ENCODE measurements at places on chromosomes 12 and 14. TPM values are rescaled to one million over a fixed set of nuclear protein-coding genes. Genes with fewer than 3 reads are reported as not detected.
A peak's percentile ranks its signal among the peaks of the same experiment; 100 is the strongest.

DNA sequence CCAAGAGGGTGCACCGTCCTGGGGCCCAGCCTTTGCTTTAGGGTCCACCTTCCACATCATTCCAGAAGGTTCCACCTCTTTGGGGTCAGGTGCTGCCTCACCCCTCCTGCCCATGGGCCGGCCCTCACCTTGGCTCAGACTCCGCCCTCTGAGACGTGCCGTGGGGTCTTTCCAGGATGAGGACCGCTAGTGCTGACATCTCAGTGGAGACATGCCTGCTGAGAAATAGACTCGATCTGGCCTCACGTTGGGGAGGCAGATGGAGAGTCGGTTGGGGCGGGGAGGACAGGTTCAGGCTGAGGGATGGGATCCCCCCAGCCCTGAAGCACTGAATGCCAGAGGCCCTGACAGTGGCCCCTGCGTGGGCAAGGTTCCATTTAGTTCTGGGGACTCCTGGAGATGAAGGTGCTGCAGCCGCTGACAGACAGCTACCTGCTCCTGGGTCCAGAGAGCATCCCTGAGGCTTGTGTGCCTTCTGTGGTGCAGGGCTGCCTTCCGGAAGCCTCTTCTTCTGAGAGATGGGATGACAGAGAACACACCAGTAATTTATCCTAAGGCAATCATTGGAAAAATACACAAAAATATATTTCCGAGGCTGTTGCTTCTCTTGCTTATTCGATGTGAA lies 185.3 kb downstream of the KIF26A start:
- no peaks in the 10 kb centered on the region for H3K4me1 ChIP-seq
- no peak for DNase-seq
- no peak overlapping the region for H3K27ac ChIP-seq
- H3K4me3 ChIP-seq: no peak overlapping the region
- H3K36me3 ChIP-seq: no peaks in the 10 kb centered on the region

GRCh38 chr14:48580692-48581091 lies 905.3 kb upstream of the MDGA2 start:
- no peak overlapping the region for H3K27ac ChIP-seq
- no peak overlapping the region for H3K4me3 ChIP-seq
- H3K4me1 ChIP-seq: no peaks in the 10 kb centered on the region
- DNase-seq: no peak

DNA sequence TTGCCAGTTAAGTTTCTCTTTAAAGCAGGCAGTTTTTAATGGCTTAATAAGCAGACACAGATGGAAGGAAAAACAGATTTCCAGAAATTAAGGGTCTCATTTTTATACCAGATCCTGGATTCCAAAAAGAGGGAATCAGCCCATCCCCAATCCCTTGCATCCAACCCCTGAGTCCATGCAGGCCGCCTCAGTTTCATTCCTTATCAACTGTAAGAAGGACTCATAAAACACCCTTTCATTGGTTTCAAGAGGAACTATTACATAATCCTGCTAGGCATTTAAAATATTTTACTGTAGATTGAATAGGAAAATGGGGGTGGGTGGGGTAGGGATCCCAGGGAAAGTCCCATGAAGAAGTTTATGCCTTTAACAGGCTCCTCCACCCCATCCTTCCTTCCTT lies 9.4 kb downstream of the CCDC184 start:
- H3K4me3 ChIP-seq: no peak overlapping the region
- no peaks in the 10 kb centered on the region for H3K36me3 ChIP-seq
- H3K27me3 ChIP-seq: no peaks in the 10 kb centered on the region
- H3K27ac ChIP-seq: peak overlapping the region; percentile 41
- DNase-seq: no peak
- peaks cover 91% of the 10 kb centered on the region for H3K4me1 ChIP-seq

GRCh38 chr14:71610149-71610548 lies 322.1 kb upstream of the RGS6 start:
- no peaks in the 10 kb centered on the region for H3K4me1 ChIP-seq
- DNase-seq: no peak
- no peak overlapping the region for H3K4me3 ChIP-seq
- H3K36me3 ChIP-seq: no peaks in the 10 kb centered on the region

GRCh38 chr14:24171422-24172260 lies at the start of gene REC8:
TSS of gene REC8 (plus strand) at chr14:24172080. CDS start at chr14:24172553, 473 bp downstream.
- H3K27ac ChIP-seq: no peak within 1 kb of the TSS
- no peaks in the 10 kb centered on the region for H3K27me3 ChIP-seq
- H3K4me3 ChIP-seq: peak within 1 kb of the TSS; percentile 27
- DNase-seq: no peak

DNA sequence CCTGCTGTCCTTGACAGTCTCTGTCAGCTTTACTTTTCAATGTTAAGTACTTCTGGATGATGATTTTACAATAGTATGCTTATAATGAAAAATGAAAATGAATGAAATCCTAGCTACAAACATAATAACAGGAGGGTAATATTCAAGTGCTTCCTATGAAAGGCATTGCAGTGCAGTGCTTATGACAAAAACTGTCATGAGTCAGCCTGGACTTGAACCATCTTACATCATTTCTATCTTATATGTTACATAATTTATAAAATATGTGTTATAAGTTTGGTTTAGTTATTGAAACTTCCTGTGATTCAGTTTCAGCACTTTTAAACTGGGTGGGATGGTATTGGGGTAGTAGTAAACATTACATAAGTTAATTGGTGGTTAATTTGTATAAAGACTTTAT lies 451.7 kb downstream of the TMEM117 start:
- H3K4me3 ChIP-seq: no peak overlapping the region
- no peak overlapping the region for H3K27ac ChIP-seq
- no peaks in the 10 kb centered on the region for H3K36me3 ChIP-seq
- H3K4me1 ChIP-seq: no peaks in the 10 kb centered on the region
- H3K27me3 ChIP-seq: no peaks in the 10 kb centered on the region
- DNase-seq: no peak

DNA sequence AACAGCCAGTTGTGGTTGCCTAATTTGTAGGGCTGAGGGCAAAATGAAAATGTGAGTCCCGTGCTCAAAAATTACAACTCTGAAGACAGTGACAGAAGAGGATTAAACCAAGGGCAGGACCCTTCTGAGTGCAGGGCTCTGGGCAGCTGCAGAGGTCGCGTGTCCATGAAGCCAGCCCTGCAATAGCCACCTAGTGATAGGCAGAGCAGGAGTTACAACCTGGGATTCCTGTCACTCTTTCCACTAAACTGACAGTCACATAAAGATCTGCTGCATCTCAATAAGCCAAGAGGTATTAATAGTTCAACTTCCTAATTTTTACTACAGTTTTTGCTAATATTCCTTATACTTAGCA lies 94.1 kb downstream of the SLC2A13 start:
- H3K27me3 ChIP-seq: no peaks in the 10 kb centered on the region
- no peaks in the 10 kb centered on the region for H3K4me1 ChIP-seq
- no peak overlapping the region for H3K27ac ChIP-seq
- H3K36me3 ChIP-seq: no peaks in the 10 kb centered on the region
- DNase-seq: no peak
- no peak overlapping the region for H3K4me3 ChIP-seq

- no peaks in the 10 kb centered on the region for H3K36me3 ChIP-seq
- peak overlapping the region; percentile 99 for H3K27ac ChIP-seq
- DNase-seq: no peak
- peak overlapping the region; percentile 97 for H3K4me3 ChIP-seq
Measured at GRCh38 chr12:2877953-2878732, 1.1 kb downstream of the RHNO1 start.

GRCh38 chr12:13100882-13101769 lies 2.3 kb downstream of the GSG1 start:
- peak overlapping the region; percentile 55 for H3K4me3 ChIP-seq
- no peaks in the 10 kb centered on the region for H3K27me3 ChIP-seq
- DNase-seq: peak; percentile 57
- peaks cover 14% of the 10 kb centered on the region for H3K4me1 ChIP-seq
- no peaks in the 10 kb centered on the region for H3K36me3 ChIP-seq
- peak overlapping the region; percentile 98 for H3K27ac ChIP-seq

GRCh38 chr12:102954134-102954533 lies 3.3 kb upstream of the ASCL1 start:
- no peak for DNase-seq
- no peak overlapping the region for H3K27ac ChIP-seq
- no peak overlapping the region for H3K4me3 ChIP-seq
- H3K27me3 ChIP-seq: peaks cover 38% of the 10 kb centered on the region
- H3K36me3 ChIP-seq: no peaks in the 10 kb centered on the region
- peaks cover 36% of the 10 kb centered on the region for H3K4me1 ChIP-seq

DNA sequence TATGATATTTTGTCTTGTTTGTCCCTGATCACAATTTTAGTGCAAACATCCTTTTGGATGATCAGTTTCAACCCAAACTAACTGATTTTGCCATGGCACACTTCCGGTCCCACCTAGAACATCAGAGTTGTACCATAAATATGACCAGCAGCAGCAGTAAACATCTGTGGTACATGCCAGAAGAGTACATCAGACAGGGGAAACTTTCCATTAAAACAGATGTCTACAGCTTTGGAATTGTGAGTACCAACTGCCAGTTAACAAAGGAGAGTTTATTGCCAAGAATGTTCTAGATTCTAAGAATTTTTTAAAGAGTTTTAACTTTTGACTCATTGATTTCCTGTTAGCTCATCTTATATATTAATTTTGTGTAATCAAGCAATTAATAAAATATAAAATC lies 55.4 kb downstream of the IRAK3 start:
- H3K4me3 ChIP-seq: no peak overlapping the region
- no peaks in the 10 kb centered on the region for H3K27me3 ChIP-seq
- H3K36me3 ChIP-seq: no peaks in the 10 kb centered on the region

GRCh38 chr14:81144824-81145603 lies 75.7 kb downstream of the GTF2A1 start:
- H3K27me3 ChIP-seq: no peaks in the 10 kb centered on the region
- no peak overlapping the region for H3K4me3 ChIP-seq
- H3K36me3 ChIP-seq: no peaks in the 10 kb centered on the region
- H3K27ac ChIP-seq: peak overlapping the region; percentile 69

- no peak for DNase-seq
- no peak overlapping the region for H3K4me3 ChIP-seq
- no peaks in the 10 kb centered on the region for H3K36me3 ChIP-seq
- no peak overlapping the region for H3K27ac ChIP-seq
Measured at GRCh38 chr14:19878029-19878642, 3.2 kb downstream of the OR4K2 start.

GRCh38 chr12:131773582-131774221 lies 54.5 kb upstream of the MMP17 start:
- H3K36me3 ChIP-seq: peaks cover 82% of the 10 kb centered on the region
- H3K27ac ChIP-seq: no peak overlapping the region
- no peak overlapping the region for H3K4me3 ChIP-seq
- no peak for DNase-seq
- no peaks in the 10 kb centered on the region for H3K4me1 ChIP-seq
- no peaks in the 10 kb centered on the region for H3K27me3 ChIP-seq

DNA sequence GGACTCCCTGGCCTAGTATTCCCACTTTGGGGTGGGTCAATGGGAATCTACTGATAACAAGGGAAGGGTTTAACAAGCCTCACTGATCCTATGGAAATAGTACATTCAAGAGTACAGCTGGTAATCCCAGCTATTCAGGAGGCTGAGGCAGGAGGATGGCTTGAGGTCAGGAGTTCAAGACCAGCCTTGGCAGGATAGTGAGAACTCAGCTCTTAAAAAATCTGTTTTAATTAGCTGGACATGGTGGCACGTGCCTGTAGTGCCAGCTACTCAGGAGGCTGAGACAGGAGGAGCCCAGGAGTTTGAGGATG lies 4.5 kb downstream of the POMT2 start:
- no peak for DNase-seq
- no peak overlapping the region for H3K27ac ChIP-seq
- no peak overlapping the region for H3K4me3 ChIP-seq

DNA sequence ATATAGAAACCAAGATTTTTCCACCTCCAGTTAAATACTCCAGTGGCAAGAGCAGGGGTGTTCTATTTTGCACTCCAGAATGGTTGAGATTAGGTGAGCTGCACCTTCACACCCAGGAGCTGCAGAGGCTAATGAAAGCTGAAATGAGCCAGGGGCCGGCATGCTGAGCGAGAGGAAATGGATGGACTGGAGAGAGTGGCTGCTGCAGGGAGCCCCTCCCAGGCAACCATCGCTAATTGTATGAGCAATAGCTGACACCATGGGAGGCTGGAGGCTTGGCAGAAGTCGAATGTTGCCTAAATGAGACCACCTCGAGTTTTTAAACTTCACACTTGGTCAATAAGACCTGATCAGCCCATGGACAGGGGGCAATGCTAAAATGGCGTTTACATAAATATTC lies 301.8 kb upstream of the TMPO start:
- no peaks in the 10 kb centered on the region for H3K4me1 ChIP-seq
- no peak for DNase-seq
- H3K36me3 ChIP-seq: no peaks in the 10 kb centered on the region
- H3K27me3 ChIP-seq: no peaks in the 10 kb centered on the region
- H3K4me3 ChIP-seq: no peak overlapping the region

DNA sequence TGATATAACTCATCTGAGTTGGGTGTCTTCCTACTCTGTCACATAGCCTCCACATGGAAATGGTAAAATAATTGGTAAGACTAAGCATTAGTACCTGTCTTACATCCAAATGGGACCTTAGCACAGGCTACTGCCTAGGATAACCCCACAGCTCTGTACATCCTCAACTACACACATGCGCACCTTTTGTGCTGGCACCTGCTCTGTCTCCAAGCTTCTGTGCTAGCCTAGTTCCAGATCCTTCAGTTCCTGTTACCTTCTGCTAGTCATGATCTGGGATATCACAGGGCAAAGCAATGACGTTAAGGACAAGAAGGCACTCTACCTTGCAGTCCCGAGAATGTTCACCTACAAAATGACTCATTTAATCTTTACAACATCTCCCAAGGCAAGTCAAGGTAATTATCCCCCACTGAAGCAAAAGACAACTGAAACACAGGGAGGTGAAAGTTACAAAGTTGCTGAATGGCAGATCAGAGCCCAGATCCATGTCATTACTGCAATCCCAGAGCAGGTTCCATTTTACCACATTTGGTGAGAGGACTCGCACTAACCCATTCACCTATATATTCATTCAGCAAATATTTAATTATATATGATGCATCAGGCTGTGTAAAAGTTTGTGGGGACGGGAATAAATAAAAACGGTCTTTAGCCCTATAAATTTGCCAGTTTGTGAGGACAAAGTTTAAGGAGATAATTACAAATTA lies 61.7 kb downstream of the PPM1H start:
- no peak for DNase-seq
- H3K4me1 ChIP-seq: no peaks in the 10 kb centered on the region
- H3K27me3 ChIP-seq: no peaks in the 10 kb centered on the region

GRCh38 chr12:2924019-2924418 lies 33.3 kb downstream of the TULP3 start:
- no peak overlapping the region for H3K4me3 ChIP-seq
- H3K27ac ChIP-seq: no peak overlapping the region
- H3K4me1 ChIP-seq: no peaks in the 10 kb centered on the region
- H3K36me3 ChIP-seq: peaks cover 23% of the 10 kb centered on the region
- DNase-seq: no peak

GRCh38 chr12:63862187-63862968 lies 17.9 kb downstream of the SRGAP1 start:
- no peak for DNase-seq
- no peaks in the 10 kb centered on the region for H3K36me3 ChIP-seq
- no peak overlapping the region for H3K4me3 ChIP-seq

The AP1G2 gene
- total RNA-seq: 76.9 TPM

The BEGAIN gene
- not detected for total RNA-seq

The MAPKAPK5 gene
- 39.3 TPM for total RNA-seq

The MIP gene
- total RNA-seq: not detected

The RNASE3 gene
- not detected for total RNA-seq

The ADAM20 gene
- 0.49 TPM for total RNA-seq

The ANKRD33 gene
- total RNA-seq: not detected

The SLC6A15 gene
- total RNA-seq: 9.9 TPM

The RNASE2 gene
- not detected for total RNA-seq

The PPP1R13B gene
- 12.7 TPM for total RNA-seq

All from esophagus squamous epithelium (tissue), 5 donors.